ENCODE measurements at places on chromosomes 5 and 9. TPM values are rescaled to one million over a fixed set of nuclear protein-coding genes. Genes with fewer than 3 reads are reported as not detected.

- no peak for DNase-seq
These were observed 777.0 kb upstream of the WWC1 start for GRCh38 chr5:167514461-167514860.

DNA sequence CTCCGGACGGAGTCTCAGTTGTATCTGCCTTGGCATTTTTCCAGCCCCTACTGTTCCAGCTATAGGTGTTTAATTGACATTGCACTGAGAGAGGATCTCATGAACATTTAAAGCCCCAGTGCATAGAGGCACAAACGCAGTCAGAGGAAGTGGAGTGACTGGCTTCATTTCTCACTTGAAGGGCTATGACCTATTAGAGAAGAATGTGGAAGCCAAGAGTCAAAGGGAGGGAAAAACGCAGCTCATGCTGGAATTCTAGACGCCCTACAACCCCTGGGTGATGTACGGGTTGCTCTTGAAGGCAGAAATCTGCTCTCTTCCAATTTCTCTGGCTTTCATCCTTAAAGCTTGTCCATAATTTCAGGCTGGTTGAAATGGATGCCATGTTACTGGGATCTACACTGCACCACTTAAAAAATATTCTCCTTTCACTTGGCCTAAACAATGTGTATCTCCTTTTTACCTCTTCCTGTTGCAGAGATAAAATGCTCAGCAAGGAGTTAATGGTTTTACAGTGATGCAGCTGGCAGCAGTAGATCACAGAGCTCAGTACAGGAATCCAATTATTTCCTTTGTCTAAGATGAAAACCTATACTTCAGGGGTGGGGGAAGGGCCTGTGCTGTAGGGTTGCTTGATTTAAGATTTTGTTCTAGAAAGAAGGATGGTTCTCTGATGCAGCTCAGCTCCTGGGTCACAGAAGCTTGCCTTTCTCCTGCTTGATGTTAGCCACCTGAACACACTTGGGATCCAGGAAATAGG, 61.8 kb upstream of the MAMDC2 start:
- DNase-seq = no peak

DNA sequence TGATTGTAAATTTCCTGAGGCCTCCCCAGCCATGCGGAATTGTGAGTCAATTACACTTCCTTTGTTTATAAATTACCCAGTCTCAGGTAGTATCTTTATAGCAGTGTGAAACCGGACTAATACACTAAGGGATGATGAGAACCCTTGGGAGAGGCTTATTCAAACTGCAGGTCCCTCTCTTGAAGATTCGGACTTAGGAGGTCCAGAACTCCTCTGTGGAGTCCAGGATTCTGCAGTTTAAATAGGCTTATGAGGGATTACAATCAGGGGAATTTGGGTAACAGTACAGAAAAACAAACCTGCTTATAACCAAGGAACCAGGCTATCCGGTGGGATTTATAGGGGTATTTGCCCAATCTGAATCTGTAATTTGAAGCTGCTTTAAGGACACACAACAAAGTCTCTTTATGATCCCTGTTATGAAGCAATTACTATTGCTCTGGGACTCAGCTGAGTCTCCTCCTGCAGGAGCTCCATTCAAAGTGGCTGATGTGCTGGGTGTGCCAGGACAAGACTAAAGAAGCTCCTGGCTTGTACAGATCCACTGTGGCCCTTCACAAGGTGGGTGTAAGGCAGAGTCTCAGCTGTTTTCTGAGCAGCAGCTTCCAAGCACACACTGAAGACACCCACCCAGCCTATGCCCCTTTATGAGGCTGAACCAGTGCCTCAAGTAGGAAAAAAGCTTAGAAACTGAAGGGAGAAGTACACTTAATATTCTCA, 41.8 kb upstream of the LHFPL2 start:
- DNase-seq = no peak

- DNase-seq = peak; percentile 93
These were observed 12.9 kb downstream of the ITGA1 start for GRCh38 chr5:52800394-52801213.

FABP6 gene
- total RNA-seq = not detected

DNA sequence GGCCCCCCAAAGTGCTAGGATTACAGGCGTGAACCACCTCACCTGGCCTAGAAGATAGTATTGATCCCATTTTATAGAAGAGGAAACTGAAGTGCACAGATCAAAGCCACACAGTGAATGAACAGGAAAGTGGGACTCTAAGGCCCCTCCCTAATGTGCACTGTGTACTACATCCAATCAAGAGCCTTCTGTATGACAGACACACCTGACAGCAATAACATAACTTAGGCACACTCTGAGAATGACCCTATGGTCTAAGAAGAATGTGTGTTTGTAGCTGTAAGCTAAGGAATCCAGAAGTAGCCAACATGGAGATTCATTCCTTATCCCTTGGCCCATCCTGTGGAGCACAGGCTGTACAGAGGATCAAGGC, 271.2 kb downstream of the SMARCA2 start:
- no peak for DNase-seq

MARCHF11 gene
- total RNA-seq = not detected

GRCh38 chr9:123450098-123450770, 94.2 kb downstream of the CRB2 start:
- peak; percentile 62 for DNase-seq

- no peak for DNase-seq
These were observed 33.9 kb upstream of the ARHGAP26 start for GRCh38 chr5:142736247-142736632.

- no peak for DNase-seq
These were observed 24.4 kb downstream of the IQGAP2 start for GRCh38 chr5:76427206-76428140.

ABLIM3 gene
- 15.4 TPM for total RNA-seq

DNA sequence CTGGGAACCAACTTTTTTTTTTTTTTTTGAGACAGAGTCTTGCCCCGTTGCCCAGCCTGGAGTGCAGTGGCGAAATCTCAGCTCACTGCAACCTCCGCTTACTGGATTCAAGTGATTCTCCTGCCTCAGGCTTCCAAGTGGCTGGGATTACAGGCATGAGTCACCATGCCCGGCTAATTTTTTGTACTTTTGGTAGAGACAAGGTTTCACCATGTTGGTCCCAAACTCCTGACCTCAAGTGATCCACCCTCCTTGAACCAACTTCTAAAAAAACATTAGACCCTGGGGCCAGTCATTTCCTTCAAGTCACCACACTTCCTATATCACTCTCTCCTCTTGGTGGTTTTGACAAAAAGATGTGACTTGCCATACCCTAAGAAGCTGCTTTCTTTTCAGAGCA, 10.9 kb upstream of the SHROOM1 start:
- no peak for DNase-seq

KIAA1958 gene
- total RNA-seq = 4.4 TPM
